ENCODE measurements at places on chromosomes 2 and 18.

DNA sequence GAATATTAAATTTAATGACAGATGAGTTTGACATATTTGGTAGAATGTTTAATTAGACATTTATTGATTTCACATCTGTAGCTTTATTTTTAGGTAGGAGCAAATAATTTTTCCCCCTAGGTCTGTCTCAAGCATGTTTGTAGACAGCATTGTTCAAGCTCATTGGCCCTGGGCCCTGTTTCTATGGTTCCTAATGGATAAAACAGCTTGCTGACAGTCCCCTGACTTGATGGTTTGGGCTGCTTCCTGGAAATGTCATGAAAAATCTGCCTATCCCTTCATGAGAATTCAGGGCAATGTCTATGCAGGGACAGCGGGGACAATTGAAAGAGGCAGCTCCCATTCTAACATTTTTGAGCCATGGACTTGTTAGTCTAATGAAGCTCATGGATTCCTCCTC, 14.6 kb upstream of the MEP1B start:
- no peak for DNase-seq

DNA sequence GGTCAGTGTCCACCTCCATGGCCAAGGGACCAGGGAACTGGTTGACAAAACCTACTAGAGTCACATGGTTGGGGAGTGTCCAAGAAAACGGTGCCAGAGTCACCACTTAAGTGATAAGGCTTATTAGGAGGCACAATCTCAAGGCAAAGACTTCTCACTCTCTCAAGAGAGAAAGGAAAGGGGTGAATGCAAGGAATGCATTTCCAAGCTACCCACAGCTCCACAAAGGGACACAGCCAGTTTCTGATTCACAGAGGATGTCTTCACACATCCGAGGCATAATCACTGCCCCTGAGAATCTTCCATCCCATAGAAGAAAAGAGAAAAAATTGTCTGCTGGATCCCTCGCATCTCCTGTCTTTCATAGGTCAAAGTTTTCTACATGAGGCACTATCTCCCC, 269.3 kb downstream of the TNS1 start:
- DNase-seq: no peak

- DNase-seq: no peak
These were observed 22.8 kb upstream of the KIDINS220 start for GRCh38 chr2:8860239-8860638.

DNA sequence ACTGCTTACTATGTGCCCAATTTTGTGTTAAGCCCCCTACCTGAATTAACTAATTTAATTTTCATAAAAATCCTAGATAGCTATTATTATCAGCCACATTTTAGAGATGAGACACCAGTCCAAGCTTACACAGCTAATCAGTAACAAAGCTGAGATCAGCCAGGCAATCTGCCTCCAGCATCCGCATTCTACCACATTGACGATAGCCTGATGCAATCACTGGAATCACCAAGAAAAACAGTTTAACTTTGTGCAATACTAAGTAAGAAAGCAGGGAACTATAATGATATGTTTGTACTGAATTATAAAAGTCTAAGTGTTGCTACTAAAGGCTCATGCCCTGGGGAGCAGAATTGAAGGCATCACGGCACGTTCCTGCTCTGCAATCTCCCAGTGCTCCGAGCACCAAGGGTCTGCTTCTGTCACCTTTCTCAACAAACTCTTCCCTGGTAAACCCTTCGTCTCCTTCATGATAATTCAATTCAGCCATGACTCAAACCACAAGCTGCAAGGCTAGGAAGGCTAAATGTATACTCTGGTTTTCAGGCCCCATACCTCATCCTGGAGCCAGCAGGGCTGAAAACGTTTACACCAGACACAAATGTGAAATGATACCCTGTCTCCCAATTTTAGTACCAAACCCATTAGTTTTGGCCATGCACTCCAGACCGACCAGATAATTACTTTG, 19.4 kb downstream of the KANSL3 start:
- DNase-seq: no peak

DNA sequence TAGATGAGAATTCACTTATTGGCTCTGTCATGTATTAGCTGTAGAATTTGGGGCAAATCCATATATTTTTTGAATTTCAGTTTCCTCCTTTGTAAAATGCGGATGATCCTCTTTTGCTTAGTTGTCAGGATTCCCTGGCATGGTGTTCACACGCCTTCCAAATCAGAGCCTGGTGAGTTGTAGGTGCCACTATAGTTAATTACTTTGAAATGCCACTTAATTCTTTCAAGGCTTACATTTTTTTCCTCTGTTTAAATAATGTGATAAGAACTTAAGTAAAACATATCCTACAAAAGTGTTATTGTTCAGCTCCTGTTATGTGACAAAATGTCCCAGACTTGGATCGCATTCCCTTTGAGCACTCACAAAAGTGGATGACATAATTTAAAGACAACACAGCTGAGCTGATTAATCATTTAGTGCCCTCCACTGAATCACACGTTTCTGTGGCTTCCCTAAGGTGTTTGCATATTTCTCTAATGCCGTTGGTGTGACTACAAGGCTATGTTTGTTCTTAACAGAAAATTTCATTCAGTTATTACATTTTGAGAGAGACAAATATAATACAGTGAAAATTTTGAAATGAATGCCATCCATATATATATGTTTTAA, 471.2 kb upstream of the CHST9 start:
- DNase-seq: no peak

GRCh38 chr2:132438691-132439090, 22.1 kb downstream of the GPR39 start:
- DNase-seq: no peak

DNA sequence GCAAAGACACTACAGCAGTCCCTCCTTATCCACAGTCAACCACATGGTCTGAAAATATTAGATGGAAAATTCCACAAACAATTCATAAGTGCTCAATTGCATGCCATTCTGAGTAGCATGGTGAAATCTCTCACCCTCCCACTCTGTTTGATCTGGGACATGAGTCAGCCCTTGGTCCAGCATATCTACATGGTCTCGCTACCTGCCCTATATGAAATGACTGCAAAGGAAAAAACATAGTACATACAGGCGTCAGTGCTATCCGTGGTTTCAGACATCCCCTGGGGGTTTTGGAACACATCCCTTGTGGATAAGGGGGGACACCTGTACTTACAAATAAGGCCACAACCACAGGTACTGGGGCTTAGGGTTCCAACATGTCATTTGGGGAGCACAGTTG, 73.7 kb downstream of the CABLES1 start:
- DNase-seq: no peak

DNA sequence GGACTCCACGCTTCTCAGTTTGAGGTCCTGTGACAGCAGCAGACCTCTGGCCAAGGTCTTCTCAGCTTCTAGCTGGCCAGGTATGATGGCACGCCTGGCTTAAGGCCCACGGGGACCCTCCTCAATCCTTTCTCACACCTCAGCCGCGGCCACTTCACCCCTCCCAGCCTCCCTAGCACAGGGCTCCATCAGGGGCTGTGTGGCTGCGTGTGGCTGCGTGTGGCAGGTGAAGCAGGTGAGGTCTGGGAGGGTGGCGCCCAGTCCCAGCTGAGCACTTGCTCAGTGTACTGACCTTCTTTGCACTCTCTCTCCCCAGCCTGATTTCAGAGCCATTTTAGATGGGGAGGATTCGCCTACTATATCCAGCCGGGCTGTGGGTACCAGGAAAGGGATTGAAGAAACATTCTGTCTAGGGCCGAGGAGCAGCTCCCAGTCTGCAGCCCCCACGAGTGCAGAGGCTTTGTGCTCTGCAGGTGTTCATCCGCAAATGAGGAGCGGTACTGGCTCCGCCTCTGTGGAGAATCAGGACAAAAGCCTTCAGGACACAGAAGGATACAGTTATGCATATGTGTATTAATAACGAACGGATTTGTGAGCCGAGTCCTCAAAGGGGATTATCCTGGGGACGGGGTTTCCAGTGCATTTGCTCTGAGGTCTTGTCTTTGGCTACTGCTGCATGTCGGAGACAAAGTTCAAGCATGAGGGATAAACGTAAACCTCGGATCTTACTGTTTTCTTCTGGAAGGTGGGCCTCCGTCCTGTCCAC, 236.9 kb upstream of the RAB6C start:
- DNase-seq: no peak

DNA sequence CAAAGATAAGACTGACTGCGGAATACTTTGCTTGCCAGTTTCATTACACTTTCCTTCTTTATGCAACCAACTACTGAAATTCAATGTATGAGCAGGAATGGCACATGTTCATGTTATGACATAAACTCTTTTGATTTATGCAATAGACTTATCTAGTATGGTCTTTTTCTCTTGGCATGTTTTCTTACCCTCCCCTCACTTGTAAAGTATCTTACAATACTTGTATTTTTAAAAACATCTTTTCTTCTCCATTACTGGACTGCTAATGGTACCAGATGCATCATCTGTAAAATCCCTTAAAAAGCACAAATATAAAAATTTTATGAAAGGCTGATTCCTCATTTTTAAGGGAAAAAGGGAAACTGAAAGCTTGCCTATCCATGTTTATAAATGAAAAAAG, 373.8 kb downstream of the ZEB2 start:
- DNase-seq: no peak

- no peak for DNase-seq
These were observed 442 bp downstream of the SERPINB5 start for GRCh38 chr18:63477200-63477599.

GRCh38 chr2:65357959-65358294, 74.5 kb downstream of the SPRED2 start:
- no peak for DNase-seq

GRCh38 chr2:127590386-127591190, 55.1 kb downstream of the MYO7B start:
- no peak for DNase-seq

DNA sequence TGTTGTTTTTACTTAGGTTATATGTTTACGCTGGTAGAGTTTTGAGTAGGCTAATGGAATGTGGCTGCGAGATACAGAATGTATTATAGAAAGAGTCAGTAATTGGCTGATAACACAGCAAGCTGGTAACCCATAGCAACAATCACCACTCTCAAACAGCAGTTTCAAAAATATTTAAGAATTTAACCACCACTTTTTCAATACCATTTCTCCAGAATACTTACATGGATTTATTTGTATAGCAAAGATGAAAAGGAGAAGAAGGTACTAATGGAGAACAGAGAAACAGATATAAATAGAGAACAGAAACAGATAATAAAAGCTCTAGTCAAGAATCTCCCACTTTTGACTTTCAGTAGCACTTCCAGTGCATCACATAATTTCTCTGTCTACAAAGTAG, 188.3 kb upstream of the SLC39A10 start:
- DNase-seq: no peak

- DNase-seq: no peak
These were observed 1.6 kb downstream of the PPM1B start for GRCh38 chr2:44170311-44170717.

GRCh38 chr18:22539051-22539765, 121.5 kb upstream of the CTAGE1 start:
- no peak for DNase-seq

DNA sequence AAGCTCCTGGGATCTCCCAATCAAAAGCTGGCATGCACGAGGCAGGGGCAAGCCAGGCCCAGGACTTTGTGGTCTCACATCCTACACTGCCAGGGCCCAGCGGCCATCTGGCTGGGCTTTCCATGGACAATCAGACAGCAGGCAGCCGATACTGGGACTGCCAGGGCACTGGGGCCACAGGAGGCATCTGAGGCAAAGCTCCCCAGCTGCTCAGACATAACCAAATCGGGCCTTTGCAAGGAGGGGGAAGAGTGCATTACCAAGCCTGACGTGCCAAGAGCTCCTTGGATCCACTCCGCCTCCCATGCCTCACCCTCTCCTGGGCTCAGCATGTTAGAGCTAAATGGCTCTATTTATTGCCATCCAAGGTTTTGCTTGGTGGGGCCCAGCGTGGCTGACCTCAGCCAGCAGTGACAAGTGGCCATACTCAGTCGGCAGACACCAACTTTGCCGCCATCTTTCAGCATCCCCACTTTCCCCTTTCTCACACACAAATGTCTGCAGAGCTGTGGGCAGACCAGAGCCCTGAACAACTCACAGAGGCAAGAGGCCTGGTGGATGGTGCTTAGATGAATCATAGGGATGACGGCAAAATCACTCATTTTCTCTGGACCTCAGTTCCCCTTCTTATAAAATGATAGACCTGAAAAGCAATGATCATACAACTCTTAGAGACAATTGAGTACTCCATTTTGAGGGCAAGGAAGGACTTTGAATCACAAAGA, 200.8 kb downstream of the TTC32 start:
- no peak for DNase-seq

DNA sequence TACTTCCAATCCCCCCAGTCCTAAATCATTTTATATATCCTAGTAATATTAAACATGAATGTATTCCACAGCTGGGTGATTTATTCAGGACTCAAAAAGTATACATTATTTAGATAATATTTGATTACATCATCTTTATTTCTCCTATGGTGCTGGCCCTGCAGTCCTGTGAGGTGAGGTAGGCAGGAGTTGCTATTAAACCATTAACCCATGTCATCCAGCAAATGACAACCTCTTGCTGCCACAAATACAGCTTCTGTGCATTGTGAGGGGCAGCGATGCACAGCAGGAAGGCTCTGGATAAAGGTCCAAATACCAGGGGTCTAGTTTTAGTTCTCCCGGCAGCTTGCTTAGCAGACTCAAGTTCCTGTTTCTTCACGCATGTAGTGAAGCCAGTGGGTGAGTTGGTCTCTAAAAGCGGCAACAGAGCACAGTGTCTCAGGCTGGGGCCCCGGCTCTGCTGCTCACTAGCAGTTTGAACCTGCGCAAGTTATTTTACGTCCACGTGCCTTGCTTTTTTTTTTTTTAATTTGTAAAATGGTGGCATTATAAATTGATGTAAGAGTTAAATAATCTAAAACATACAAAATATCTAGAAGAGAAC, 36.1 kb downstream of the INSIG2 start:
- no peak for DNase-seq

DNA sequence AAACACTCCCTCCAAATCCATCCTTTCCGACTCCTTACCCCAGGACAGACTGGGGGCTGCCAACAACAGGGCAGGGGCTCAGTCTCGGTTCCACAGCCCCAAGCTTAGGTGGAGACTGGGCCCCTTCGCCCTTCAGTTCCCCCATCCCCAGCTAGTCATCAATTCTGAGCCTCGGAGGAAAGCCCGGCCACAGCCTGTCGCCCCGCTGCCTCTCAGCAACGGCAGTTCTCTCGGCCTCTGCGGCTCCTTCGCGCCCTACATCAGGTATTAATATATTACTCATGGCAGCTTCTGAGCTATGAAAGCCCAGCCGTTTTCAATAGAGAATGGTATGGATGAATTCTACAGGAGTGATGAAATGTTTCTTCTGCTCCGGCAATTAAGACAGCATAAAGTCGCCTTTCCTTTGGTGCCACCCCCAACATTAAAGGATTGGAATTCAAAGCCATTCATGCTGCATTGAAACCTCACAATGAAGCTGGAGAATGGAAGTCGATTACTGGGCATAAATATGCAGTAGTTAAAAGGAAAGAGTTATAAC, 2.8 kb downstream of the HDAC4 start:
- no peak for DNase-seq

DNA sequence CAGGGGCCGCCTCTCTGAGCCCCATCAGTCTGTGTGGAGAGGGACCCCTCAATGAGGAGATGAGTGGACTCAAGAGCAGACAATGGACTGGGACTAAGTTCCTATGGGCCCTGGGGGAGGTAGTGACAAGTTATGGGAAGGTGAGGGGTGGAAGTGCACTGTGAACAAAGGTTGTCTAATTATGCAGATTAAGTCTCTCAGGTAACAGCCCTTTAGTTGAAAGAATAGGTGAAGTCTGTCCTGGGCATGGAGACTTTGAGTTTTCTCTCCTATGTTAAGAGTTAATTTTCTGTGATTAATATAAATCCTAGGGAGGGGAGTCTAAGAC, 243.8 kb downstream of the FAM210A start:
- DNase-seq: no peak

- DNase-seq: no peak
These were observed 51.1 kb upstream of the LGALSL start for GRCh38 chr2:64402876-64403275.

GRCh38 chr18:60568220-60568619, 195.6 kb upstream of the MC4R start:
- DNase-seq: no peak
